ENCODE measurements at places on chromosomes 6 and 20.

- DNase-seq = no peak
Measured at GRCh38 chr20:14384416-14385175, 47.2 kb upstream of the FLRT3 start.

GRCh38 chr6:158418501-158418900, 106.2 kb downstream of the TULP4 start:
- no peak for DNase-seq

GRCh38 chr6:167764215-167764614, 62.5 kb upstream of the AFDN start:
- no peak for DNase-seq

GRCh38 chr6:45837541-45838200, 178.0 kb downstream of the CLIC5 start:
- no peak for DNase-seq

- DNase-seq = peak; percentile 41
Measured at GRCh38 chr6:136784910-136785746, 7.1 kb downstream of the MAP3K5 start.
